Glutamatergic neuron (in vitro differentiated cells): ENCODE measurements at places on chromosomes 4 and X. TPM values are rescaled to one million over a fixed set of nuclear protein-coding genes. Genes with fewer than 3 reads are reported as not detected.

- no peak for DNase-seq
- H3K4me1 ChIP-seq = no peaks in the 10 kb centered on the region
- H3K27me3 ChIP-seq = no peaks in the 10 kb centered on the region
- no peaks in the 10 kb centered on the region for H3K36me3 ChIP-seq
Measured at GRCh38 chr4:123706973-123707372, 310.4 kb downstream of the SPRY1 start.

DNA sequence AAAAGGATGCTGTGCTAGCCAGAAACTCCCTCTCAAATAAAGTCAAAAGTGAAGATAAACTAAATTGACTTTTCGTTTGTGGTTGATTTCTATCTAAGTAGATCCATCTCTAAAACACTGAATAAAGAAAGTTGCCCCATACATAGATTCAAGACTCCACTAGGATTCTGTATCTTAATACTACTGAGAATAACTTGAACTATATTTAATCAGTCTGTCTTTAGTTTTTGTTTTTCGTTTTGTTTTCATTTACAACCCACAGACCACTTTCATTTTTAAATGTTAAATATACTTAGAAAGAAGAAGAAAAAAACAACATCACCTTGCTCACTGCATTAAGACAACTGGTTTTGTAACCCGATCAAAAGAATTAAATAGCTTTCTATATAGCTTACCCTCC, 655.0 kb downstream of the RPA4 start:
- H3K27me3 ChIP-seq = no peaks in the 10 kb centered on the region
- no peaks in the 10 kb centered on the region for H3K36me3 ChIP-seq
- no peak overlapping the region for H3K4me3 ChIP-seq
- no peak for DNase-seq

- no peak overlapping the region for H3K27ac ChIP-seq
- no peaks in the 10 kb centered on the region for H3K36me3 ChIP-seq
- H3K4me3 ChIP-seq = no peak overlapping the region
Measured at GRCh38 chrX:139200346-139200745, 330.2 kb upstream of the F9 start.

GRCh38 chr4:8352368-8353157, 83.0 kb downstream of the HTRA3 start:
- H3K27me3 ChIP-seq = peaks cover 3% of the 10 kb centered on the region
- H3K36me3 ChIP-seq = peaks cover 6% of the 10 kb centered on the region
- no peak overlapping the region for H3K27ac ChIP-seq

OPRPN gene
- total RNA-seq = not detected
